ENCODE measurements at places on chromosomes 2 and 18.

DNA sequence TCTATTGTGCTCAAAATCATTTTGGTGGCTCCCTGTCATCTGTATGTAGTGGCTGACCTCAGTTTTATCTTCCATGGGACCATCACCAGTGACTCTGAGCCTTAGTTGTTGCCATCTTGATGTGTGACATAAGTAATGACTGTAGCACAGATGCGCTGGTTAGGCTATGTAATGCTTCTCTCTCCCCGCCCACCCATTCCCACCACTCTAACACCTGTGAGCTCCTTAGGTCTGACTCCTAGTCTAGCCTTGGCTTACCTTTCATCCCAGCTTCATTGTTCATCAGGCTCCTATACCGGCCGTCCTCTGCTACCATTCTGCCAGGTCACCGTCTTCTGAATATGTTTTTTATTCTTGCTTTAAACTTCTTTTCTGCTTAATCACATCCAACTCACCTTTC lies 17.2 kb downstream of the MYO1B start:
- no peak for DNase-seq

GRCh38 chr2:73856214-73856613 lies 27.5 kb downstream of the STAMBP start:
- DNase-seq: no peak

DNA sequence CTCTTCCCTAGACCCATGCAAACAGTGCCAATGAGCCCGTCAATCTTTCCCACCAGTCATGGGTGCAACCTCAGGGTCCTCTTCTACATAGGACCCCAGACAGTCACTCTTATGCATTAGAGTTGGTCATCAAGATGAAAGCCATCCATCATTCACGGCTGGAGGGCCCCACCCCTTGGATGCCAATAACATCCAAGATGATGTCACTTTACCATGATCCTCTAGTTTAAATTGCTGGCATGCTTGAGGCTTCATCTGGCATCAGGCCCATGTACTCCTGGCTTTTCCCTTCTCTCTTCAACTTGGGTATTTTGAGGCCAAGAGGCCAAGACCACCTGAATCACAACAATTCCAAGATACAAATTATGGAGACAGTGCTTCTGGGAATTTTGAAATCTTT lies 91.1 kb upstream of the MAPK4 start:
- no peak for DNase-seq

DNA sequence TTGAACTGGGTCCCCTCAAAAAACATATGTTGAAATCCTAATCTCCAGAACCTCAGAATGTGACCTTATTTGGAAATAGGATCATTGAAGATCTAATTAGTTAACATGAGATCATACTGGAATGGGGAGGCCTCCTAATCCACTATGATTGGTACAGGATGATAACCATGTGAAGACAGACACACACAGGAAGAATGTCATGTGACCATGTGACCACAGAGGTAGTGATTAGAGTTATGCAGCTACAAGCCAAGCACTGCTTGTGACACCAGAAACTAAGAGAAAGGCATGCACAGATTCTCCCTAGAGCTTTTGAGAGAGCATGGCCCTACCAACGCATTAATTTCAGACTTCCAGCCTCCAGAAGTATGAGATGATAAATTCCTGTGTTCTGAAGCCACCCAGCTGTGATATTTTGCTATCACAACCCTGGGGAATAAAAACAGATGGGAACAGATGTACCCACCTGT lies 47.0 kb upstream of the TGIF1 start:
- DNase-seq: no peak

DNA sequence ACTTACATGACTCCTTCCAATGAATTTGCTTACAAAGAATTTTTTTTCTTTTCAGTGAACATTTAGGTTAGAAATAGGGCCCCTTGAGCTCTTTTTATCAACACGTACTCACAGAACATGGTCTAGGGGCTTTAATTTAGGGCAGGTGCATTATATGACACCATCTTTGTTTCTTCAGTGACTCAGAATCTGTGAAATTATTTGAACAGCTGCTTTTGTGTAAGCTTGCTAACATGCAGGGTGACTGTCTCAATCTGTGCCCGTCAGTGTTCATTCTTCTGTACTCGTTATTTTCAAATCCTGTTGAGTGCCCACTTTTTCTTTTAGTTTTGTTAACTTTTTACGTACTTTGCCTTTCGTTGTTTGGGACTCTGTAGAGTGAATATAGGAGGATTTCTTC lies 52.8 kb upstream of the CABYR start:
- DNase-seq: no peak

GRCh38 chr18:39453882-39454281 lies 1888.3 kb upstream of the CELF4 start:
- no peak for DNase-seq

DNA sequence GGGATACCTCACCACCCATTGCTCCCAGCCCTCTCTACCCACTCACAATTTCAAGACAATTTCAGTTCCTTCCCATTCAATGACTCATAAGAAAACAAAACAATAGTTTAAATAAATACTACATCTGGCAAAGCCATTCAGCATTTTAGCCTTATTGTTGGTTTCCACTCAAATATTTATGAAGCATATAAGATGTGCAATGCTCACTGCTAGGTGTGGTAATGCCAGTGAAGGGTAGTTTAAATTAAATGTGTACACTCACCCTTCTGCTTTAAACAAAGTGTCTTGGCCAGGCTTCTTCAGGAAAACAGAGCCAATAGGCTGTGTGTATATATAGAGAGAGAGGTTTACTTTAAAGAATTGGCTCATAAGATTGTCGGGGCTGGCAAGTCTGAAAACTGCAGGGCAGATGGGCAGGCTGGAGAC lies 37.0 kb downstream of the INO80C start:
- no peak for DNase-seq
